ENCODE measurements at places on chromosomes 4 and X.

DNA sequence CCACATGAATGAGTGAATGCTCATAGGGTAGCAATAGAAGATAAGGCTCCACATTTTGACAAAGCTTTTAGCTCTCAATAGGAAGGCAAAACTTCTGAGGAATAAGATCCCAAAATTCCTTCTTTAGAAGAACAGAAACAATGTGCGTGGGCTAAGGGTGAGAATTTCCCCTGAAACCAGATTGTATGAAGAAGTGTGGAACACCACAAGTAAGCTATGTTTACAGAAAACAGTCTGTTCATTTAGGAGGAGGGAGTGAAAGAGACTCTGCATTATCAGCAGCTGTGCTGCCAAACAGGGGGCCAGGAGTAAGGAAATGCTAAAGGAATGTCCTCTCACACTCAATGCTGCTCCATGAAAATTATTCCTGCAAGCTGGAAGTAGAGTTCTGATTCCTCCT lies 851.6 kb downstream of the CENPC start:
- no peak for DNase-seq

DNA sequence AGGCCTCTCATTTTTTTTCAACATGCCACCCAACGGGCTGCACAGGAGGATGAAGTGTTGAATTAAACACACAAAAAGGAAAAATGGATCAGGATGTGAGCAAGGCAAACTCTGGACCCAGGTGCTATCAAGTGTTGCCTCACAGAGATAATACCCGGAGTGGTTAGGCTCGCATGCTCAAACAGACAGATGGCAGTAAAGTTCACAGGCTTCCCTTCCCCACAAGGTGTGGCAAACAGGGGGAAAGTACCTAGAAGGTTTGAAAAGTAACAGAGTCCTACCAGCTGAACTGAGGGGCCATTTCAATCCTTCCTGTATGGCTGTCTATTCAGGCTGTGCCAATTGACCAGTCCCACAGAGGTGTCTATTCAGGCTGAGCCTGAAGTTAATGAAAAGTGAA lies 123.9 kb upstream of the GC start:
- no peak for DNase-seq

DNA sequence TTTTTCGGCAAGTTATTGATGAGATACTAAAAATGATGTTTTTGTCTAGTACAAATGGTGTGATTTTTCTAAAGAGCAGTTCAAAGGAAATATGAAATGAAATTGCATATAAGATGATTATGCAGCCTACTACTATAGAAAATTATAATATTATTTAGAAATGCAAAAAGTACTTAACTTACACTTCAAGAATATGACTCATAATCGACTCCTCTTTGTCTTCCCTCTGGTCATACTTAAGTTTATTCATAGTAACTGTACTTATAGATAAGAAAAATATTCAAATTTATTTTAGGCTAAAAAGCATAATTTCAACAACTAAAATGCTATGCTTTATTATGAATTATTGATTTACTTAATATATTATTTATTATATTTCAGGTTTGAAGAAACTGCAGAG lies 33.2 kb downstream of the CEP44 start:
- DNase-seq: no peak

DNA sequence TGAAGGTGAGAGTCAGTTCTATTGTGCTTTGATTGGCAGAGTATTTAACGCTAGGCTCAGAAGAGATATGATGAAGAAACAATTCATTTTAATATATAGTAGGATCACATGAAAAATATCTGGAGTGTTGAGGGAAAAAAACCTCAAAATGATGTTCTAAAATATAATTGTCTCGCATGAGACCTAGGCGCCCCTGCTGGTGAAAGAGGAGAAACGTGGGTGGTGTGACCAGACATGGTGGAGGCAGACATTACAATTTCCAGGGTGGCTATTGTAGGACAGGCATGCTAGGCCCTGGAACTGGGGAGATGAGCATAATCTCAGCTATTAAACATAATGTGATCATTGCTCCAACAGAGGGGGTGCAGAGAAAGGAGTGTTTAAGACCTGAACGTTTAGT lies 210.0 kb downstream of the HS3ST1 start:
- no peak for DNase-seq

- DNase-seq: no peak
Measured at GRCh38 chr4:98688411-98689290, 30.2 kb upstream of the TSPAN5 start.

GRCh38 chr4:83012200-83012686 lies 1.6 kb upstream of the LIN54 start:
- no peak for DNase-seq

DNA sequence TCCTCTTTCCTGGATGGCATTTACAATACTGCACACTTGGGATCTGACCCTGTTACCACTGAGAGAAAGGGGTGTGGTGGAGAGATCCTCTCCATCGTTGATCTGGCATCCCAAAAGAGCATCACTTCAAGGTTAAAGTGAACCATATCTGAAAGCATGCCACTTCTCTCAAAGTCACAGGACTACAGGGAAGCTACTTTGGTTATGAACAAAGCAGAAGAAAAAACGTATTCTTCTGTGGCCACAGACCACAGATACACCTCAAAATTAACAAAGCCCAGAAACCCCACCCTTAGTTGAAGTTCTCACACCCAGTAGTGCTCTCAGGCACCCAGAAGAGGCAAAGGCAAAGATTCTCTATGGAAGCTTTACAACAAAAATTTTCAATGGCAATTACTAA lies 108.3 kb downstream of the JADE1 start:
- no peak for DNase-seq

DNA sequence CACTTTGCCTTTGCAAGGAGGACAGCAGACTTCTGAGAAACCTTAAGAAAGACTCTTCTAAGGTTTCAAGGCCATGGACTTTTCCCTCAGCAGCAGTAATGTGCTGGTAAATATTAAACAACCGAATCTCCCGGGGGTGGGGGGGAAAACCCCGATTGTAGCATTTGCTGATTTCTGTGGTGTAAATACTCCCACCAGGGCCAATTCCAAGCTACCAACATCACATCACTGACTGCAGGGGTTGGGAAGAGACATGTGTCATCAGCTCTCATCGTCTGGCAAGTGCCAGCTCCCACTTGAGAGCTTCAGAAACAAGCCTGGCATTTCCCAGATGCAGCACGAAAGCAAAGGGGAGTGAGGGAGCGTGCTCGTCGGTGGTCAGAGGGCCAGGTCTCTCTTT lies 101.2 kb downstream of the BCOR start:
- DNase-seq: no peak

GRCh38 chrX:13285229-13285628 lies 34.6 kb downstream of the ATXN3L start:
- DNase-seq: no peak

GRCh38 chrX:134423606-134424005 lies 36.4 kb upstream of the HPRT1 start:
- DNase-seq: no peak
